Activated T-helper 17 cell treated with anti-CD3 and anti-CD28 coated beads, Interleukin-2, amount 50 U/mL, for 72 hours (primary cell): ENCODE measurements at places on chromosomes 11 and 22. TPM values are rescaled to one million over a fixed set of nuclear protein-coding genes. Genes with fewer than 3 reads are reported as not detected.

The ATM gene
- total RNA-seq = 43.6 TPM

The HBB gene
- not detected for total RNA-seq

The TAF6L gene
- total RNA-seq = 27.5 TPM

GRCh38 chr11:117529816-117530215 lies 202.2 kb downstream of the CEP164 start:
- H3K4me3 ChIP-seq = no peak overlapping the region
- H3K36me3 ChIP-seq = no peaks in the 10 kb centered on the region
- peaks cover 22% of the 10 kb centered on the region for H3K27me3 ChIP-seq

DNA sequence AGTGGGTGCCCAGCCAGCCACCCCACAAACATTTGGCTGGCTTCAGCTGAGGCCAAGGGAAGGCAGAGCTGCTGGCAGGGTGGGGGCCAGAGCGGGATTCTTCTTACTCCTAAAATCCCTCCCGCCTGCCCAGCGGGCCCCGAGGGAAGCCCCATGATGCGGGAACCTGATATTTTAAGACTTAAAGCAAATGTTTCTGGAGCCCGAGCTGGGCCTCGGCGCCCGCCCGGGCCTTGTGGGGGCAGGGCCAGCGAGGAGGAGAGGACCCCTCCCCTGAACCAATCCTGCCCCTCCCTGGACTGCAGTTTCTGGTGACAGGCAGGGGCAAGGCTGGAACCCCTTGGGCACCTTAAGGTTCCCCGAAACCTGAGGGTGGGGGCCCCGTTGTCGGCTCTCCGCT lies 17.2 kb downstream of the GP1BB start:
- no peaks in the 10 kb centered on the region for H3K27me3 ChIP-seq
- H3K4me1 ChIP-seq = no peaks in the 10 kb centered on the region
- no peak for ATAC-seq

GRCh38 chr11:102061276-102061675 lies 14.0 kb downstream of the CFAP300 start:
- H3K27ac ChIP-seq = no peak overlapping the region
- H3K36me3 ChIP-seq = no peaks in the 10 kb centered on the region
- H3K27me3 ChIP-seq = peaks cover 13% of the 10 kb centered on the region

- no peak overlapping the region for H3K27ac ChIP-seq
- no peaks in the 10 kb centered on the region for H3K36me3 ChIP-seq
- no peak for ATAC-seq
- H3K4me3 ChIP-seq = no peak overlapping the region
These were observed 539.5 kb upstream of the LUZP2 start for GRCh38 chr11:23957314-23957713.

The LRRC75B gene
- total RNA-seq = 2.3 TPM

The PTH gene
- not detected for total RNA-seq
